ENCODE measurements at places on chromosomes 1 and 21. TPM values are rescaled to one million over a fixed set of nuclear protein-coding genes. Genes with fewer than 3 reads are reported as not detected.

The ST6GALNAC5 gene
- total RNA-seq, result 0.28 TPM

The TNFAIP8L2 gene
- 0.16 TPM for total RNA-seq

The PKP1 gene
- total RNA-seq, result 0.06 TPM

The PGLYRP3 gene
- not detected for total RNA-seq

The OR6K3 gene
- not detected for total RNA-seq
